ELR (cell line): ENCODE measurements at places on chromosomes 16 and 17.

- no peak for DNase-seq
Observed at GRCh38 chr16:83906683-83907082, 7.8 kb downstream of the MLYCD start.

DNA sequence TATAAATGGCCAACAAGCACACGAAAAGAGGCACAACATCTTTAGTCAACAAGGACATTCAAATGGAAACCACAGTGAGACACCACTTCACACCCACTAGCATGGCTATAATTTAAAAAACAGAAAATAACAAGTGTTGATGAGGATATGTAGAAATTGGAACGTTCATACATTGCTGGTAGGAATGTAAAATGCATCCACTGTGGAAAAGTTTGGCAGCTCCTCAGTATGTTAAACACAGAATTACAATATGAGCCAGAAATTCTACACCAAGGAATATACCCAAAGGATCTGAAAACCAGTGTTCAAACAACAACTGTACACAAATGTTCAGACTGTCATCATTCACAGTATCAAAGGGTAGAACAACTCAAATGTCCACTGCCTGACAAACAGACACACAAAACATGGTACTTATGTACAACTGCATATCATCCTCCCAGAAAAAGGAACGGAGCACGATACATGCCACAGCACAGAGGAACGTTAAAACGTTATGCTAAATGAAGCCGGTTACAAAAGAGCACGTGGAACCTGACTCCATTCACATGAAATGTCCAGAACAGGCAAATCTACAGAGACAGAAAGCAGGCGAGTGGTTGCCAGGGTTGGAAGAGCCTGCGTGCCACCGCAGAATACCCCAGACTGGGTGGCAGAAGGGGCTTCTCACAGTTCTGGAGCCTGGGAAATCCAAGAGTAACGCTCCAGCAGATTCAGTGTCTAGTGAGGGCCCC, 32.8 kb upstream of the METRNL start:
- no peak for DNase-seq

DNA sequence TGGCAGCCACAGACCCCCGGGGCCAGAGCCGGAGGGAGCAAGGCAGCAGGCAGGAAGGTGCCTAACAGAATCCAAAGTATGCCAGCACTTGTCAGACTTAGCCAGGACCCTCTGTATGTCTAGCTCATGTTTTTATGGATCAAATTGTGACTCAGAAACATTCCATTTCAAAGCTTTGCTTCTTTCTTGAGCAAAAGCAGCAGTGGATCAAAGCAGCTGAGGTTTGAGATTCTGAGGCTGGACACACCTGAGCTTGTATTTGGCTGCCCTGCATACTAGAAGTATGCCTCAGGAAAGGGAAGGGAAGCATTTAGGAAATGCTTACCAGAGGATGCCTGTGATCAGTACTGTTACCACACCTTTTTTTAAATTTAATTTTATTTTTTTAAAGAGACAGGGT, 5.7 kb upstream of the MYO1C start:
- DNase-seq = peak; percentile 21

DNA sequence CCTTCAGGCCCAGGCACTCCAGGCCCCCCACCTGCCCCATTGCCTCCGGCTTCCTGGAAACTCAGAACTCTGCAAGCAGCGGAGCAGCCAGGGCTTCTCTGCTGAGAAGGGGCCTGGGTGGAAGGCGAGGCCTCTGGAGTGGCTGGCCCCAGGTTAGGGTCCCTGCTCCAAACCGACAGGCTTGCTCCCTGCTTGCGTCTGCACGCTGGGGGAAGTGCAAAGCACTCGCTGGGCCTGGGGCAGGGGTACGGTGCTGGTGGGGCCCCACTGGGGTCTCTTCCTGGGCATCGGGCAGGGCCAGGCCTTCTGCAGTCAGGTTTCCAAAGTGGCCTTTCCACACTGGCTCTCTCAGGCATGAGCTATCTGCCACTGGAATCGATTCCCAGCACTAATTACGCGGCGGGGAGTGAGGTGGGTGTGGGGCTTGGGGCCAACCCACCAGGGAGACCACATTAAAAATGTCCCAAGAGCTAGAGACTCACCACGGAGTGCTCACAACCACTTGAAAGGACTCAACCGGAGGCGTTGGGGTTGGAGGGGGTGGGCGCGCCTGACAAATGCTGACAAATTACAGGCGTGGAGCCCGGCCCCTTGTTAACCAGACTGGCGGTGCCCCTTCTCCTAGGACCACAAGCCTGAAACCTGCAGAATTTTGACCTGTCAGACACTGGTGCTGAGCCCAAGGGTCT, 17.9 kb downstream of the FAM83G start:
- no peak for DNase-seq

DNA sequence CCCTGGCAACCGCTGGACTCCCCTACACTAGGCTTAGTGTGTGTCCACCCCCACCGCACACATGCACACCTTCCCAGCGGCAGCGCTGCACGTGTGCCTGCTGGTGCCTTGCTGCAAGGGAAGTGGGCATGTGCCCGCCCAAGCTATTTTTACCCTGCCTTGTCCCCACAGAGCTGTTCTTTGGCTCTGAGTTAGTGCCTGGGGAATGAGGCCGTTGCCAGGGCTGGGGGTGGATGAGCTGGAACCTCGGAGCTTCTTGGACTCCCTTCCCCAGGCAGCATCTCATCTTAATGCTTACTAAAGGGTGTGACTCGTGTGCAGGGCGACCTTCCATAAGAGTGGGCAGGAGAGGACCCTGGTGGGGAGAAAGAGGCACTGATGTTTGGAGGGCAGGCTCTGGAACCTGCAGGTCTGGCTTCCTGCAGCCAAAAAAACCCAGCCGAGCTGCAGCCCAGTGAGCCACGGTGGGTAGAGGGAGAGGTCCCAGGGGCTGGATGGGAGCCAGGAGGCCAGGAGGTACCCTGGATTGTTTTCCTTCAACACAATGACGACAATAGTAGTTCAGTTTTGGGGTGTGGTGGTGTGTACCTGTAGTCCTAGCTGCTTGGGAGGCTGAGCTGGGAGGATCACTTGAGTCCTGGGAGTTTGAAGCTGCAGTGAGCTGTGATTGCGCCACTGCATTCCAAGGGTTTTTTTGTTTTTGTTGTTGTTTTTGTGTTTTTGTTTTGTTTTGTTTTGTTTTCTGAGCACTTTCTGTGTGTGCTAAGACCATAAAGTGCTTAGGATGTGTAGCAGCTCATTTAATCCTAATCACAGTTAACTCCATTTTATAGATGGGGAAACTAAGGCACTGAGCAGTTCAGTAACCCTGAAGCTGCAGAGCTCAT, 119.1 kb downstream of the RAB11FIP4 start:
- DNase-seq = no peak

GRCh38 chr17:34816848-34817247, 144.4 kb downstream of the CCT6B start:
- DNase-seq = no peak

GRCh38 chr17:28365487-28365886, 488 bp upstream of the SEBOX start:
- no peak for DNase-seq

DNA sequence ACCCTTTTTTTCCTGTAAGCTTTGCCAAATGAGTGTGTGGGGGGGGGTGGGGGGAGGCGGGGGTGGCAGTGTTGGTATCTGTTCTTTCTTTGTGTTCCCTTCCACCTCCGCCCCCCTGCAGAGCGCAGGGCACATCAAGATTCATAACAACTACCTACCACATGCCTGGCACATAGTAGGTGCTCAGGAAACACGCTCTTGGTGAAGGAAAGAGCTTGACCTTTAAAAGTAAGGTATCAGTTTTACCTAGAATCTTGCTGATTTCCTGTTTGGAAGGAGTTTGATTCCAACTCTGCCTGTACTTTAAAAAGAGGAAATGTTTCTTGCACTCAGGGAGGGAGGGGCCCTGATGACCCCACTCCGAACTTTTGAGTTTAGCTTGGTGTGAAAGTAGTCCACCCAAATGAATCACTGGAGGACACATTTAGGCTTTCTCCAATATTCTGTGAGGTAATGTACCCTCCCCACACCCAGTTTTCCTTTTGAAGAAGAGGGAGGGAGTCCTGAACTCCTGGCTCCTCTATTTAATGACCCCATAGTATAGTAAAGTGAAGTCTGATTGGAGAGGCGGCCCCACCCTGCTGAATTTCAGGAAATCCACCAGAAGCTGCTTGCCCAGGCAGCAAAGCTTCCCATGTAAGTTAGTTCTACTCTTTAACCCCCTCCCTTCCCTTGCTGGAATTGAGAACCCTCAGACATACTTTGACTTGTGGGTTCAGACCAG, 560 bp upstream of the FAM20A start:
- no peak for DNase-seq

GRCh38 chr17:79878329-79878947, 39.2 kb upstream of the CBX4 start:
- no peak for DNase-seq

DNA sequence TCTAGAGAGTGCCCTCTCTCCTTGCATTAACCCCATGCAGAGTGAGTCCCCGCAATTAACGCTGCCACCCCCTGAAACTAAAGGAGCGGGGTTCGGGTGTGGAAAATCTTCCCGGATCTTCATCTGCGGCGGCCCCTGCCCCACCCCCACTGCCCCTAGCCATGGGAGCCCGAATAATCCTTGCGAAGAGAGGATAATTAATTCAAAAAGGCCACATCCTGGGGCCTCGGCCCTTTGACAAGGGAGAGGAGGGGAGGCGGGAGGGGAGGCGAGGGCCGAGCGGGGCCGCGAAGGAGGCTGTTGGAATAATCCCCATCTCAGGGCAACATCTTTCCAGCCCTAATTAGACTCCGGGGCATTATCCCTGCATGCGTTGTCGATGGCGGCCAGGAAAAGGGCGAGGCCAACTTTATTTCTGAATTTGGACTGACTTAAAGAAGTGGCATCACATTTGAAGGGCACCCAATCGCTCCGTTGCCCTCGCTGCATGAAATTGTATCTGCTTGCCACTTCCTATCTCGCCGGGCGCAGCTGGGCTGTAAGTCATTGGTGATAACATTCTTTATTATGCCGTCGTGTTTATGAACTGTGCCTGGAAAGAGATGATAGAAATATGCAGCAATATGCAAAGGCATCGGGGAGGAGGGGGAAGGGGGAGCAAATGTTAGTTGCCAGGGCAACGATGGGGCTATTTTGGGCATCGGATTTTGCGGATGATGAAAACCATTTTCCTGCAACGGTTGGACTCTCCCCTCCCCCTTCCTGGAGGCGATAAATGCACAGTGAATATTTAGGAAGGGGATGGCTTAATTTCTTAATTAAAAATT, 387.1 kb upstream of the TNRC6C start:
- no peak for DNase-seq

- DNase-seq = no peak
Observed at GRCh38 chr16:85782451-85782850, 16.9 kb downstream of the EMC8 start.

DNA sequence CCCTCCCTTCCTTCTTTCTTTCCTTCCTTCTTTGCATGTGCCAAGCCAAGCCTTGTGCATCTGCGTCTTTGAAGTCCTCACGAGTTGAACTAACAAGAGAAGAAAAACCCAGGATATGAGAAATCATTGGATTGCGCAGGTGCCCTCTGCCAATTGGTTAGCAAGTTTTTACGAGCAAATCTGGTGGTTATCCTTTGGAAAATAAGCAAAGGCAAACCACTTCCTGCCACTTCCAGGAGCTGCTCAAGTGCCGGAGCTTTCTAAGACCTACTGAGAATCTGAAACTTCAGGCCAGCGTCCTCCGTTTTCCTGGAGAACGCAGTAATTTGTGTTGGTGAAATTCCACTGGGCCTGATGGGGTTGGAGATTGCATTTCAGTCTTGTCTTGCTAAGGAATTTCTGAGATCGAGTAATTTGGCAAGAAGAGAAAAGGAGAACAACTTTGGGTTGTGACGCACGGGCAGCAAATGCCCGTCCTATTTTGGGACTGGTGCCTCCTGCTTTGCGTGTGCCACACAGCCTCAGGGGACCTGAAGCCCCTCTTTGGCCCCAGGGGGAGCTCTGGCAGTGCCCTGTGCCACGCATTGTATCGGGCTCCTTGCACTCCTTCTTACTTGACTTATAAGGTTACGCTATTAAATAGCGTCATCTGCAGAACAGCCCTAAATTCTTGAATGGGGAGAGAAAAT, 56.4 kb downstream of the CMIP start:
- DNase-seq = peak; percentile 95

- no peak for DNase-seq
Observed at GRCh38 chr17:3738562-3739295, 15.0 kb downstream of the HASPIN start.

- no peak for DNase-seq
Observed at GRCh38 chr17:13024016-13024415, 6.2 kb upstream of the ELAC2 start.

GRCh38 chr16:68403704-68404103, 44.6 kb downstream of the SMPD3 start:
- no peak for DNase-seq

DNA sequence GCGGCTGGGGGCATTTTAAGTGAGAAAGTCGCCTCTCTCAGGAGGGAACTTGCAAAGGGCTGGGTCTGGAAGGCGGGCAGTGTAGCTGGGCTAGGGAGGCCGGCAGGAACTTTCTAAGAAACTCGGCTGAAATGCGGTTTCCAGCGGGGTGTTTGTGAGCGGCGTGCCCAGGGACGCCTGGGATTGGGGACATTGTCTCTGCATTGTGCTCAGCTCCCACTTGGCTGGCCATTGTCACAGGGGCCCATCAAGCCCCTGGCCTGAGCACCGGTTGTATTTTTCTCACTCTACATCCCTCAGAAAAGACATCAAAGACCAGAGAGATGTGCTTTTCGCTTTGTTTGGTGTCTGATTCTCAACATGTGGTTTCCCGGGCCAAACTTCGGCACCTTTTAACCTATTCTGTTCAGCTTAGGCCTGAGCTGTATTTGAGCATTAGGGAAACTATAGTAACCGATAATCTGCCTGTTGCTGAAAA, 291.1 kb upstream of the IRX3 start:
- DNase-seq = no peak

- no peak for DNase-seq
Observed at GRCh38 chr17:80030730-80031410, 4.8 kb downstream of the TBC1D16 start.
